Left kidney (tissue), 8 donors: ENCODE measurements at places on chromosomes 13 and 19.
A peak's percentile ranks its signal among the peaks of the same experiment; 100 is the strongest.

- DNase-seq, result no peak
Measured at GRCh38 chr19:4174895-4175668, 7.3 kb downstream of the SIRT6 start.

- no peak for DNase-seq
Measured at GRCh38 chr13:47158593-47158992, 261.7 kb upstream of the HTR2A start.

GRCh38 chr19:18613589-18614234, 1.0 kb downstream of the TMEM59L start:
- no peak for DNase-seq

DNA sequence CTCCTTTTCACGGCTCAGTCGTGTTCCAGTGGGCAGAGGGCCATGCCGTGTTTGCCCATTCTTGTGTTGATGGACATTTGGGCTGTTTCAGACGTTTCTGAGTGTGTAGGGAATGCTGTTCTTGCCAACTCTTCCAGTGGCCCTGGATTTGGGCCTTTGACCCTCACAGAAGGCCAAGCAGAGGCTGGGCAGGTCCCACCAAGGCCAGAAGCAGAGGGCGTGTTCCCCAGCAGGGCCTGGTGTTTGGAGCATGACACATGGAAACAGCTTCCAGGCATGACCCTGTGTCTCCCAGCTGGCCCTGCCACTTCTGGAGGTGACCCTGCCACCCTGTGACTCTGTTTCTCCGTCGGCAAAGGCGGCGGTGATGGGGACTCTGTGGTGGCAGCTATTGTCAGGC, 35.9 kb downstream of the EFNA2 start:
- DNase-seq, result no peak

GRCh38 chr19:13149628-13150186, 468 bp downstream of the STX10 start:
- DNase-seq, result peak; percentile 26

DNA sequence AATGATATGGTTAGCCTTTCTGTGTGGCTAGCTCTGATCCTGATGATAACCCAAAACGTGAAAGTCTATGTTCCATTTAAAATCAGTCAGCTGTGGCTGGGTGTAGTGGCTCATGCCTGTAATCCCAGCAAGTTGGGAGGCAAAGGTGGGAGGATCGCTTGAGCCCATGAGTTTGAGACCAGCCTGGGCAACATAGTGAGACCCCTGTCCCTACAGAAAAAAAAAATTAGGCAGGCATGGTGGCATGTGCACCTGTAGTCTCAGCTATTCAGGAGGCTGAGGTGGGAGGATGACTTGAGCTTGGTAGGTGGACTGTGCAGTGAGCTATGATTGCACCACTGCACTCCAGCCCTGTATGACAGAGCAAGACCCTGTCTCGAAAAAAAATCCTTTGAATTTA, 1.1 kb upstream of the EID2B start:
- no peak for DNase-seq

- DNase-seq, result no peak
Measured at GRCh38 chr13:50236898-50237318, 221.7 kb downstream of the KCNRG start.

DNA sequence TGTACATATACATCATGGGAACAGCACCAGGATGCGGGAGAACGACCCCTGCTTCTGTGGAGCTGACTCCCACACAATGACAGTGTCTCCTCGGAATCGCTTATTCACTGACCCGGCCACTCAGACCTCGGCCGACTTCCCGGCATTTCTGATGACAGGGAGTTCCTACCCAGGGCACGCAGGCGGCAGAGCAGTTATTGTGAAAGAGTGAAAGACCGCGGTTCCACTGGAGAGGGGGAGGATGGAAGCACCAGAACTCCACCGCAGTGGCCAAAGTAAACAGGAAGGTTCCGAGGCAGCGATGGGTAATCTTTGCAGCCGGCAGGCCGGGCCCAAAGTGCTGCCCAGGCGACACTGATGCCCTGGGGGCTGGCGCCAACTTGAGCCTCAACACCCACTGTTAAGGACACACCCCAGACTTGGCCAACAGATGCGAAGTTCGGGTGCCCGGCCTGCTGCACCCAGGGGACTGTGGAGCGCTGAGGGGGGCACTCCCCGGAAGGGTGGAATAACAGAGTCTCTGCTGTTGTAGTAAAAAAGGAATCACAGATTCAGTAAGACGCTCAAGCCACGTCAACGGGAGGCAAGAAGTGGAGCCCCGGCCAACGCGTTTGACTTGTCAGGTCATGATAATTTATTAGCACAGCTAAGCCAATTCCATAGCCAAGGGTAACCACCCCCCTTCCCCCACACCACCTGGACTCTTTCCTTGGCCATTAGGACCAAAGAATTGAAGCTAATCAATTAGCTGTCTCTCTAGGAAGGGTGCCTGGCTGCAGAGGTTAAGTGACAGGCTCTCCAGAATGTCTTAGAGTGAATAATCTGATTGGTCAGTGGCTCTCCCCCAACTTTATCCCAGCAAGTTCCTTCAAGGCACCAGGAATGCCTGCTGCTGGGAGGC, 5.8 kb downstream of the MLLT1 start:
- DNase-seq, result no peak

GRCh38 chr13:93230261-93230855, 3.8 kb downstream of the GPC6 start:
- DNase-seq, result peak; percentile 18

DNA sequence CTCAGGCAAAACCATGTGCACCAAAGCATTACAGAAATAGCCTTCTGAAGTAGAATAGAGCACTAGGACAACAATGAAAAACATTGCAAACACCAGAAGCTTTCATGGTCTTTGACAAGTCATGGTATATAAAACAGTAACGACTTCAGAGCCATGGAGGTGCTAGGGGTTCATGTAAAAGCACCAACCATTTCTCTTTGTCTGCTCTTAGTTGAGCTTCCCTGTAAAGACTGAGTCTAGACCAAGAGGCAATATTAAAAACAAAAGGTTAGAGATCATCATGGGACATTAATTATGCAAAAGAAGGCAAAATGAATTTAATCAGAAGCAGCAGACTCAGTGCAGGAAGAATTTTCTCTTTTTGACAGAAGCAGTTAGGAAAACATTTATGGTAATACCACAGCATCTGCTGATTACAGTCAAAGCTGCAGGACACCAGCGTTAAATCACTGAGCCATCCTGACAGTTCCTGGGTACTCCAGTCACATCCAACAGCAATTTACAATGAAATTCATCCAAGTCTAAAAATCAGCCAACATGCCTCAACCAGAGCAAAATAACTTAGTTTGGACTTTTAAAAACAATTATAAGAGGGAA, 476.8 kb downstream of the DIAPH3 start:
- DNase-seq, result no peak

DNA sequence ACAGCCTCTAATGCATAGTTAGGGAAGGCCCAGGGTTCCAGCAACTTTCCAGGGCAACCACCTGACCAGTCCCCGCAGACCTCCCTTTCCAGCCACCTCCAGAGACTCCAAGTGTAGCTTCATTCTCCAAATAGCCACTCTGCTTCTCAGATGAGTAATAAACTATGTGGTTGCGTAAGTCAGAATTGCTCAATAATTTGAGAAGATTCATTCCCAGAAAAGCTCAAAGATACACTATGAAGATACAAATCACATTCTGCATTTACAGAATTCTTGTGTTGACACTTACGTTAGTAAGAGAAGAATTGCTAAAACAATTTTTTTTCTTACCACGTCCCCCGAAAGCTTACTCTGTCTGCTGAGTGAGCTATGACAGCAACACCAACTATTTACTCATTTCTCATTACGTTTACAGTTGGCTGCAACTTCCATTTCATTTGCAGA, 8.2 kb upstream of the LATS2 start:
- no peak for DNase-seq

GRCh38 chr19:55179606-55180484, at the start of gene SYT5:
SYT5 (minus strand) TSS chr19:55180289; CDS start chr19:55179041, 1,248 bp downstream.
- peak; percentile 34 for DNase-seq

DNA sequence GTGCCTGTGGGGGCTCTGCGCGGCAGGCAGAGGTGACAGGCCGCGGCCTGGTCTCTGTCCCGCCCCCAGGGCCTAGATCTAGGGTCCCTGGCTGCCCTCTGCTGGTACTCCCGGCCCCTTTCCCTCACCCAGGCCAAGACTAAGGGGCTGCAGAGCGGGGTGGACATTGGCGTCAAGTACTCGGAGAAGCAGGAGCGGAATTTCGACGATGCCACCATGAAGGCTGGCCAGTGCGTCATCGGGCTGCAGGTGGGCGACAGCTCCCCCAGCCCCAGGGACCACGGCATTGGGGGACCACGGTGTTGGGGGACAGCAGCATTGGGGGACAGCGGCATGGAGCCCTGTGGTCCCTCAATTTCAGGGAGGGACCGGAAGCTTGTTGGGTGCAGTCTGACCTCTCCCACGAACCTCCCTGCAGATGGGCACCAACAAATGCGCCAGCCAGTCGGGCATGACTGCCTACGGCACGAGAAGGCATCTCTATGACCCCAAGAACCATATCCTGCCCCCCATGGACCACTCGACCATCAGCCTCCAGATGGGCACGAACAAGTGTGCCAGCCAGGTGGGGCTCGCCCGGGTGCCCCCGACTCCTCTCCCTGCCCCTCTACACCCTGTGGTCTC, 3.8 kb upstream of the ABCA7 start:
- no peak for DNase-seq

GRCh38 chr19:14073925-14074838, 1.6 kb downstream of the MISP3 start:
- DNase-seq, result no peak

DNA sequence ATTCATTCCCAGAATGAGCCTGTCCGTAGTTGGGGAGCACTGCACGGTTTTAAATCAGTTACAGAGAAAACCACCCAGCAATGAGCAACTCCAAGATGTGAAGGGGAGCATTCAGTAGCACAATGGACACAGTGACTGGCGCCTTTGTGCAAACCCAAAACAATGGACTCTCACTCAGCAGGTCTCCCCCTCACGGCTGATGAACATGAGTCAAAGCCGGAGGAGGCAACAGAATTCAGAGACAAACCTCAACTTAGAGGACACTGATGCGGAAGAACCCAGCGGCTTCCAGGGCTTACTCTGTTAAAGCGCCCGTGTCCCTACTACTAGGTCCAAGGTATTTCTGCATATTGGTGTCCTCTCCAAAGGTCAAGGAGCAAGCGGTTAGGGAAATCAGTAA, 17.7 kb downstream of the PLEKHF1 start:
- DNase-seq, result no peak

GRCh38 chr19:51341976-51342580, at the start of gene VSIG10L:
VSIG10L (minus strand) TSS chr19:51342139; CDS start chr19:51342124, 15 bp downstream.
- DNase-seq, result no peak

DNA sequence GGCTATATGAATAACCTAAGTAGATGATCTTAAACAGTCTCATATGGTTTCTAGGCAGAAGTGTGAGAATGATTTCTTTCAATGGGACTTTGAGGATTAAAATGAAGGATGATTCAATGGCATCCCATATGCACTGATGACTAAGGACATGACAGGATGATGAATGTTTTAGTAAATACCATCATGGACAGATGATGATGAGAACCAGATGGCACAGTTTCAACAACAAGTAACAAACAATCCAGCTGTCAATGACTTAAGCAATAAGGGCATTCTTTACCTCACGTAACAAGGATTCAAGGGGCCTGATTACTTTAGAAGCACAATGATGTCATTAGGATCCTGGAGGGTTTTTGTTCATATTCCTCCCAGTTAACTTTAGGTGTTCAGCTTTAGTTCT, 2678.4 kb downstream of the PCDH9 start:
- DNase-seq, result no peak

- no peak for DNase-seq
Measured at GRCh38 chr13:93922063-93922855, 557.2 kb downstream of the DCT start.

DNA sequence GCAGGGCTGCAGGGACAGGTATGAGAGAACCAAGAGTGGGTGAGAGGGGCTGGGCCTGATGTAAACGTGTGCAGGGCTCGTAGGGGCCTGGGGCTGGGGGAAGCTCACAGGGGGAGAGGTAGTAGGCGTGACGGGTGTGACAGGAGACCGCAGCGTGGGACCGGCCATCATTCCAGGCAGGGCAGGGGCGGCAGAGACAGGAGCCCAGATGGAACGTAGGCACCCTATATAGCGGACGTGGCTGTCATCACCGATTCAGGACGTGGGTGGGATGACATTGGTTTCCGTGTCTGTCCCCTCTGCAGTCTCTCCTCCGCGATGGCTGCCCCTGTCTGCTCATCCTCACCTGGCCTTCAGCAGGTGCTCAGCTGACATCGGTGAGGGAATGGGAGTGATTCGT, 48.4 kb downstream of the IER2 start:
- no peak for DNase-seq

- no peak for DNase-seq
Measured at GRCh38 chr13:38804061-38804460, 117.2 kb downstream of the FREM2 start.

DNA sequence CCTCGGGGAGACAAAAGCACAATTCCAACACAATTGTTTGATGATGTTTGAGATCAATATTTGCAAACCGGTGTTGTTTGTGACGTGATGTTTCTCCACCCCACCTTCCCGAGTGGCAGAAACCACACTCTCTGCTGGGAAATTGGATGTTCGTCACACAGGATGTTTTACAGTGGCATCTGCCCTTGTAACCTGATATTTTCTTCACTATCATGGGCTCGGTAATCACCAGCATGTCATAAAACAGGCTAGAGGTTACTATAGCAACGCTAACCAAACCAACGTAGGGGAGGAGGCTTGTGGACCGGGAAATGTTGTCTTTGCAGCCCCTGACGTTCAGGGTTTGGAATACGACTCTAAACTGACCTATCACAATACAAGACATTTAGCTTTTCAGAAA, 454.5 kb downstream of the IRS2 start:
- peak; percentile 75 for DNase-seq

- DNase-seq, result no peak
Measured at GRCh38 chr13:69487576-69487975, 620.0 kb upstream of the ATXN8OS start.

DNA sequence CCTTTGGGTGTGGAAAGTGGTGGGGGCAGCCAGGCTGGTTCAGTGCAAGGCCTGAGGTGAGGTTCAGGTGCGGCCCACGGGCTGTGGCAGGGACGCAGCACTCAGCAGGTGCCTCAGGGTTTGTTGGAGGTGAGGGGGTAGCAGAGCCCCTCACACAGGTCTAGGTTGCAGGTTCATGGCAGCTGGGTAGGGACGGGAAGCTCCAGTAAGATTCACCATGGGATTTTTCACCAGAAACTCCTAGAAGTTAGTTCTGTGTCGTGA, 14.0 kb downstream of the MCF2L start:
- DNase-seq, result no peak

- DNase-seq, result no peak
Measured at GRCh38 chr19:33701565-33701964, 79.8 kb downstream of the CHST8 start.
